ENCODE measurements at places on chromosomes 4 and X.

GRCh38 chrX:1720836-1721235 lies 106.0 kb downstream of the ASMT start:
- DNase-seq = no peak

DNA sequence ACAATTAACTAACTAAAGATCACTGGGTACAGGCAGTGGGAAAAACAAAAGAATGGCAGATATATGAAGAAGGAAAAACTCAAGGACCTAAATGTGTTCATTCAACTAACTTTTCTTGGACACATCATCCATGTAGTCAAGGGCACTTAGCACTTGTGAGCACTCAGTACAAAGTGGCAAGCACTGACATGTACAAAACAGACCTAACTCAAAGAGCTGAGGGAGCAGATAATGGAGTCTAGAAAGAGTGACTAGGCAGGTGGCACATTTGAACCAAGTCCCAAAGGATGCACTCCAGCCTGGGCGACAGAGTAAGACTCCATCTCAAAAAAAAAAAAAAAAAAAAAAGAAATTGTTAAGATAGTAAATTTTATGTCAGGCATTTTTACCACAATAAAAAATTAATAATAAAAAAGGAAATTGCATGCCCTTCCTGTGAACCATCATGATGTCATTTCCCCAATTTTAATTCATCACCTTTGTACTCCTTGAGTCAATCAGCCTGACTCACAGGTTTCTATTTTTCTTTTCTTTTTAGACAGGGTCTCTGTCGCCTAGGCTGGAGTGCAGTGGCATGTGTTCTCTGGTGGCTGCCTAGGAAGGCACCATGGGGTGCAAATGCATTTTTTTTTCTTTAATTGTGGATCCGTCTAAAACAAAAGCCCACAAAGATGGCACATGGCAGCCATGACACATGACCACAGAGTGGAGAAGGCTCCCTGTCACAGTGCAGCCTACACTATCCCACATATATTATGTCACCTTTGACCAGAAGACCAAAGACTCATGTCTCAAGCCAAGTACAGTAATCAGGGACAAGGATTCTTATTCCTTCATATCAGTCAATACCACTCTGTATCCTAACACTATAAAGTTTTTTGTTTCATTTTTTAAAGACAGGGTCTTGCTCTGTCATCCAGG lies 91.9 kb downstream of the CHST7 start:
- DNase-seq = no peak

DNA sequence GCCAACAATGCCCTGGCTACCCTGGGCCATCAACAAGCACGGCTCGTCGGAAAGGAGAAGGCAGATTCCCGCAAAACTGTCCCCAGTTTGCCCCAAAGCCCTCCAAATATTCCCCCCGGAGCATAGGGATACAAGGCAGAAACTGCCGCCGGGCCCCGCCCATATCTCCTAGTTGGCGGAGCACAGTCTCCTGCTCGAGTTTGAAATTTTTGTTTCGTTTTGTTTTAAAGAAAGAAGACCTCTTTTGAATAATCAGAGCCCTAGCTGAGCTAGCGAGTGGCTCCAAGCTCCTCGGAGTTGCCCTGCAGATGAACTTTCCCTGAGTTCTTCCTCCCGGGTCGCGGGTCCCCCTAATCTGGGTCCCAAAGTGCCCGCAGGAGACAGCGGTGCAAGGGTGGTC lies 138.1 kb upstream of the ZIC3 start:
- peak; percentile 2 for DNase-seq

- DNase-seq = no peak
Measured at GRCh38 chrX:82765811-82766210, 742.3 kb upstream of the POU3F4 start.

- DNase-seq = no peak
Measured at GRCh38 chr4:1593458-1593857, 90.7 kb downstream of the FAM53A start.

- peak; percentile 12 for DNase-seq
Measured at GRCh38 chr4:78622253-78622979, 70.8 kb downstream of the ANXA3 start.

GRCh38 chr4:49044270-49044669 lies 58.2 kb downstream of the CWH43 start:
- no peak for DNase-seq

GRCh38 chrX:74251006-74251930 lies 52.7 kb upstream of the ZCCHC13 start:
- DNase-seq = peak; percentile 28

GRCh38 chr4:11469650-11470437 lies 41.1 kb upstream of the HS3ST1 start:
- DNase-seq = no peak

GRCh38 chr4:110854021-110854678 lies 231.3 kb upstream of the PITX2 start:
- peak; percentile 2 for DNase-seq

- no peak for DNase-seq
Measured at GRCh38 chr4:116501954-116502353, 583.4 kb downstream of the TRAM1L1 start.

DNA sequence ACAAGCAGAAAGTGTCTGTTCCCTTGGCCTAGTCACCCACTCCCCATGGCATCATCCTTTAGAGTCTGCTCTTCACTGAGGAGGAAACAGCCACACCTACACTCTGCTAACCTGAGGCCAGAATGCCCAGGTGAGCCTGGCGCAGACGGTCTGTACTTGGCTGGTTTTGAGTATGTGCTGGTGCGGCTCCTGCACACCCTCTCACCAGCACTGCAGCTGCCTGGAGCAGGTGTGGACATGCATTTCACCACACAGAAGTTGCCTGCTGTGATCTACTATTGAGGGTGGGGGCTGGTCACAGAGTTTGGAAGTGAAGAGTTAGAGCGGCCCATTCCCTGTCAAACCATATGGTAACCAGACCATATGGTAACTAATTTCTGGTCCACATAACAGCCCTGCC lies 39.5 kb downstream of the KANTR start:
- no peak for DNase-seq

GRCh38 chr4:54779036-54779435 lies 121.3 kb downstream of the KIT start:
- DNase-seq = no peak

- no peak for DNase-seq
Measured at GRCh38 chr4:10121568-10122208, 5.1 kb upstream of the WDR1 start.

DNA sequence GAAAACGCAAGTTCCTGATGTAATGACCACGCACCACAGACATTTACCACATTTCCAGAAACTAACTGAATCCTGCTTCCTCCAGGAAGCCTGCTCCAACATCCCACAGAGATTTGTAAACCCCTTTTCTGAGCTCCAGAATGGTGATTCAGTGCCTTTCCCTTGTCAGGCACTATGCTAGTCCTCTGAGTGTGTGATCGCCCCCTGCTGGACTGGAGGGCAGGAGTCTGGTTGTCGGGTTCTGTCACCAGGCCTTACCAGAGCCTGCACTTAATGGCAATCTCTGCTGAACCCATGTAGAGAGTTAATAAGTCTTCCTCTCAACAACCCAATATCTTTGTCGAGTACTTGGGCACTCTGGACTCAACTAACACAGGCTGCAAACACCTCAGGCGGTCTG lies 14.5 kb upstream of the KDM5C start:
- peak; percentile 28 for DNase-seq

DNA sequence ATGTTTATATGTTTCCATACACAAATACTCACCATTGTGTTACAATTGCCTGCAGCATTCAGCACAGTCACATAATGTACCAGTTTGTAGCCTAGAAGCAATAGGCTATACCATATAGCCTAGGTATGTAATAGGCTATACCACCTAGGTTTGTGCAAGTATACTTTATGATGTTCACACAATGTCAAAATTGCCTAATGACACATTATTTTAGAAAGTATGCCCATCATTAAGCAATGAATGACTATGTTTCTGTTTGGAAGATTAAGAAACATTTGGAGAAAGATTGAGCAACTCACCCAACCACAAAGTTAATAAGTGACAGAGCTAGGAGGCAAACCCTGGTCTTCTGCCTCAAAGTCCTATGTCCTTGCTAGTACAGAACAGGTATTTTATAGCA lies 96.8 kb upstream of the GRIA3 start:
- peak; percentile 38 for DNase-seq

- DNase-seq = peak; percentile 38
Measured at GRCh38 chr4:1661695-1662094, 22.4 kb downstream of the FAM53A start.

DNA sequence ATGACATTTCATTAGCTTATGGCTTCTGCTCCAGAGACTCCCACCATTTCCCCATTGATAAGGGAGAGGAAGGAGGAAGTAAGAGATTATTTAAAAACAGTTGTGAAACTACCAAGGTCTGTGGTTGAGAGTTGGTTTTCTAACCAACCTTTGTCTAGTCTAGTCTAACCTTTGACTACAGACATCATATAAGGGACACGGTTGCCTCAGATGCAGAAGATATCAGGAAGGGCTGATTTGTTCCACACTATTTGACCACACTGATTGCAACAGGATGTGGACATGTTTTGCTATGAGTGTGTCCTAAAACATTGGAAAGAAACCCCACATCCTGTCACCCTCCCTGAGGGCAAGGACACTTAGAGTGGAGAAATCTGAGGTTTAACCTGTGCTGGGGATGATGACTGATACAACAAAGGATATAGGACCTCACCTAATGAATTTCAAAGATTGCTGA lies 53.0 kb downstream of the COQ2 start:
- no peak for DNase-seq

DNA sequence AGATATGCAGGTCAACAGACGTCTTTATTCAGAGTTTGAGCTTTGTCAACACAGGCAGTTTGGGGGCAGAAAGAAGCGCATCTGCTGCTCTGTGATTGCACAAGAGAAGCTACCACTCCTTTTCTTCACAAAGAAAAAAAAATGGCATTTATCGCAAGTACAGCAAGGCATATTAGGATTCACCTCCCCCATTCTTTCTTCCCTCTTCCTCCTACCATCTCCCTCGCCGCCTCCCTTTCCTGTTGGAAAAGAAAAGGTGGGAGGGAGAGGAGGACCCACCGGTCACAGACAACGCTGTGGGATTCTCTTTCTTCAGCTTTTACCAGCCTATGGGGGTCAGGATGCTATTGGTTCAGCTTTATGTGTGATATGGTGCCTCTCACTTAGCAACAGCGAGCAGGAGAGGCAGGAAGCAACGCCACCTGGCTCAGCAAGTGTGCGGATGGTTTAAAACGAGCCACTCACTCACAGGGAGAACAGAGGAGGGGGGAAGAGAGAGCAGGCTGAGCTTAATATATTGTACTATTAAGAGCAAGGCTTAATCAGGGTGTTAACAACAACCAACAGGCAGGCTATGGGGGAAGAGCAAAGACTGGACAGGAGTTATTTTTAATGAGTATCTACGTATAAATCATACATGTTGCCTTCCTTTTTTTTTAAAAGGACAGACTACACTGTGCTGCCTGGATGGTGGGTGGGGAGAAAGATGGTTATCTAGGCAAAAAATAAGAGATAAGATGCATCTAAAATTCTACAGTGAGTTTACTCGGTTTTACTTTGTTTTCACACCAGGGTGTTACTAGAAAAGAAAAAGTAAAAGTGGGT lies 104.7 kb downstream of the MAML3 start:
- DNase-seq = peak; percentile 91

- no peak for DNase-seq
Measured at GRCh38 chr4:23959396-23960148, 69.7 kb upstream of the PPARGC1A start.

GRCh38 chr4:113607998-113608397 lies 153.5 kb downstream of the CAMK2D start:
- no peak for DNase-seq

DNA sequence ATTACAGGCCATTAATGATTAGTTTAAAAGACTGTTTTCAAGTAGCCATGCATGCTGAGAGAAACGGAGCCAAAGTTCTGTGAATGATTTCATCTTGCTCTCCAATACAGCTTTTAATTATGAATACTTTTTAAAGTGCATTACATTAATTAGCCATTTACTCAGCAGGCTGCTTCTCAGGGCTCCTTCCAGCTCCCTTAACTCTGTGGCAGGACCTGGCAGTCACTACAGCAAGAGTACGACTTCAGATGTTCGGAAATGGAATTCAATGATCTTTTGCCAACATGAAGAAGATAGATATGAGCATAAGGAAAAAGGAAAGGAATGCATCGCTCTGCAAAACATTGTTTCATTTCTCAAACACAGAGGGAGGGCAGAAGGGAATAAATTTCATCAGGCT lies 987.2 kb downstream of the PDHA2 start:
- no peak for DNase-seq

DNA sequence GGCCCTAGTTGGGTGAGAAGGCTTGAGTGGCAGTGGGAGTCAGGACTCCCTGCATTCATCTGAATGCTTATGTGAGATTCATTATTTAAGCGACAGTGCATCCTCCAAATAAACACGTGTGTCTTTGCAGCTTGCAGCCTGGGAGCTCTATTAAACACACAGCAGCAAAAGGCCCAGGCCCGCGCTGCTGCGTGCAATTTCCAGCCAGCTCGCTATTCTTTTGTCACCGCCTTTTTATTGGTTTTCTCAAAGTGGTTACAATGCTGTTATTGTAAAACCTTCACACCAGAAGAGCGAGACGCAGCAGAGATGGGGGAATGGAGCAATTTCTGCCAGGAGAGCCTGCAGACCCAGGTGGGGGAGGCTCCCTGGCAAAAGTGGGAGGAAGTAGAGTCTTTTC lies 252.5 kb downstream of the BCOR start:
- DNase-seq = no peak

GRCh38 chr4:23382879-23383278 lies 507.0 kb downstream of the PPARGC1A start:
- no peak for DNase-seq

DNA sequence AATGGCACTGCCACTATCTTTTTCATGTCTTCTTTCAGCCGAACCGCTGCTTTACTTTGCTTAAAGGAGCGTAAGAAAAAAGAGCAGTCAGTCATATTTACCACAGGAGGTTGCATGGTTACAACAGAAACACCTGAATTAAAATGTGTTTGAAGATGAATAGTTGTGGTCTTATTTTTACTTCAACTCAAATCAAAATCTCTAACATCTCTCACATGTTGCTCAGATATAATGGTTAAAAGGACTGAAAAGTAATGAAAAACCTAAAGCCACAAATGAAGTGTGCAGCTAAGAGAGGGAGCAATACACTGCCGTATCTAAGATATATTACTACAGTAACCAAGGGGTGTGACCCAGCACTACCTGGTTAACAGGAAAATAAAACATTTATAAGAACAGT lies 27.4 kb downstream of the FAM13A start:
- DNase-seq = no peak

- no peak for DNase-seq
Measured at GRCh38 chr4:23932186-23932585, 42.3 kb upstream of the PPARGC1A start.

GRCh38 chr4:108693211-108693610 lies 42.8 kb downstream of the OSTC start:
- DNase-seq = no peak

DNA sequence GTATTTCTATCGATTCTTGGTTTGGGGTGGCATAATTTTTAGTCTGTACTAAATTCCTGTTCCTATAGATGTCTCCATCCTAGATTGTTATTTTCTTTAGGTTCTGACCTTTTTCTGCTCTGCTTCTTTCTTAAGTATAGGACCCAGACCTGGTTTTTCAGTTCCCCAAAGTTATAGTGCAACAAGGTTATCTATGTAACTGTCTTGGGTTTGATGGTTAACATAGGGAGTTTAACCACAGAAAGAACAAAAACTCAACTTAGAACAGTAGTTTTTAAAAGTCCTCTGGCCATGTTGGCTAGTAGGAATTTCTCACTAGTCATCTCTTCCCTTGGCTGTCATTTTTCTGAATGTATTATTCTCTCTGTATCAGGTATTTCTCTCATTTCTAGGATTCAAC lies 38.8 kb upstream of the MAD2L1 start:
- no peak for DNase-seq

GRCh38 chr4:66017671-66018070 lies 347.4 kb upstream of the EPHA5 start:
- no peak for DNase-seq

All from A549 (cell line).